Activated naive CD8-positive, alpha-beta T cell treated with anti-CD3 and anti-CD28 coated beads, Interleukin-2, amount 10 ng/mL, durations not matched to agents 7 days and 5 days (primary cell): ENCODE measurements at places on chromosomes 12 and 14. TPM values are rescaled to one million over a fixed set of nuclear protein-coding genes. Genes with fewer than 3 reads are reported as not detected.

GRCh38 chr12:123150275-123150743 lies 581 bp downstream of the PITPNM2 start:
- peak overlapping the region; percentile 72 for H3K27ac ChIP-seq
- peaks cover 30% of the 10 kb centered on the region for H3K4me1 ChIP-seq
- H3K4me3 ChIP-seq = peak overlapping the region; percentile 87
- DNase-seq = no peak
- peaks cover 27% of the 10 kb centered on the region for H3K36me3 ChIP-seq

- H3K27ac ChIP-seq = no peak overlapping the region
- peaks cover 13% of the 10 kb centered on the region for H3K36me3 ChIP-seq
- H3K4me1 ChIP-seq = peaks cover 3% of the 10 kb centered on the region
- DNase-seq = no peak
- no peak overlapping the region for H3K4me3 ChIP-seq
Measured at GRCh38 chr12:28243310-28243633, 53.0 kb downstream of the CCDC91 start.

DNA sequence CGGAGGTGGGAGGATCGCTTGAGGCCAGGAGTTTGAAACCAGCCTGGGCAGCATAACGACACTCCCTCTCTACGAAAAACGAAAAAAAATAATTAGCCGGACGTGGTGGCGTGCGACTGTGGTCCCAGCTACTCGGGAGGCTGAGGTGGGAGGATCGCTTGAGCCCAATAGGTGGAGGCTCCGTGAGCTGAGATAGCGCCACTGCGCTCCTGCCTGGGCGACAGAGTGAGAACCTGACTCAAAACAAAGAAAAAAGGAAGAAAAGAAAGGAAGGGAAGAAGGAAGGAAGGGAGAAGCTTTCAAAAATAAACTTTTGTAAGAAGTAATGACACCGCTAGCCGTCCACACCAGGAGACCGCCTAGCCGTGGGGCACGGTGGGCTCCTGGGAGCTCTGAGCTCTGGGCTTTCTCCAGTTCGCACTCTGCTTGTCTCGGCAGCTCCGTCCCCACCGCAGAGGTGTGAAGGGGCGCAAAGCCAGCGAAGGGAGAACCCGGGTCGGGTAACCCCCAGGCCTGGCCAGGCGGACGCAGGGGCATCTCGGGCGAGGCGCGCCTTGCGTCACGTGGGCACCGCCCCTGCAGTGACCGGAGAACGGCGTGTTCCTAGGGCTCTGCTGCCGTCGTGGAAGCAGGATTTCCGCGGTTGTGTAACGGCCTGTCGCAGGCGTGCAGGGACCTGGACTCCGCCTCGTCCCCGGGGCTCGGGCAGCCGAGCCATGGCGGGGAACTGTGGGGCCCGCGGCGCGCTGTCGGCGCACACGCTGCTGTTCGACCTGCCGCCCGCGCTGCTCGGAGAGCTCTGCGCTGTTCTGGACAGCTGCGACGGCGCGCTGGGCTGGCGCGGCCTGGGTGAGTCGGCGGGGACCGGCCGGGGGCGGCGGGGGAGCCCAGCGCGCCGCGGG lies at the start of gene IRAK3:
TSS of gene IRAK3 (plus strand) at position 631 of the 902 bp plus-strand sequence. CDS start at position 717, 86 bp downstream.
- H3K4me1 ChIP-seq = peaks cover 4% of the 10 kb centered on the region
- DNase-seq = peak; percentile 58
- no peaks in the 10 kb centered on the region for H3K36me3 ChIP-seq
- H3K27ac ChIP-seq = no peak within 1 kb of the TSS
- peaks cover 51% of the 10 kb centered on the region for H3K27me3 ChIP-seq
- H3K4me3 ChIP-seq = peak within 1 kb of the TSS; percentile 82

DNA sequence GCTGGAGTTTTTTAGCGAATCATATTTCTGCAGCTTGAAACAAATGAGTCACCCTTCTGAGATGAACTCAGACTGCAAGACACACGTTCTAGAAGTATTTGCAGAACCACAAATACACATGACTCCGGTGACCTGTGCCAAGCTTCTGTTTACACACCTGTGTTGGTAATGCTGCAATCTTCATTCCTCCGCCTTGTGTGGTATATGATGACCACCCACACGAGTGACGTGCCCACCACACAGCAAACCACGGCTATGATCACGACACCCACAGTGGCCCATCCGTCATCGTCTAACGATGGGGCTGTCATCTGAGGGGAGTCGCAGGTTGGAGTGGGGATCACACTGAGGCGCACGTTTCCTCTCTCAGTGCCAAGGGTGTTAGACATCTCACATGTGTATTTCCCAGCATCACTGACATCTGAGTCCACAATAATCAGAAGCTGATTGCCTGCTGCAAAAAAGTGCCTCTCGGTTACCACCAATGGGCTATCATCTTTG lies 43.0 kb downstream of the LRIG3 start:
- H3K27me3 ChIP-seq = no peaks in the 10 kb centered on the region
- H3K4me3 ChIP-seq = no peak overlapping the region
- no peaks in the 10 kb centered on the region for H3K4me1 ChIP-seq
- no peak for DNase-seq
- no peak overlapping the region for H3K27ac ChIP-seq
- H3K36me3 ChIP-seq = no peaks in the 10 kb centered on the region

GRCh38 chr14:45267071-45267470 lies 14.1 kb upstream of the MIS18BP1 start:
- no peak overlapping the region for H3K4me3 ChIP-seq
- H3K27ac ChIP-seq = no peak overlapping the region
- H3K27me3 ChIP-seq = peaks cover 1% of the 10 kb centered on the region
- peaks cover 2% of the 10 kb centered on the region for H3K4me1 ChIP-seq
- no peak for DNase-seq
- H3K36me3 ChIP-seq = no peaks in the 10 kb centered on the region

DNA sequence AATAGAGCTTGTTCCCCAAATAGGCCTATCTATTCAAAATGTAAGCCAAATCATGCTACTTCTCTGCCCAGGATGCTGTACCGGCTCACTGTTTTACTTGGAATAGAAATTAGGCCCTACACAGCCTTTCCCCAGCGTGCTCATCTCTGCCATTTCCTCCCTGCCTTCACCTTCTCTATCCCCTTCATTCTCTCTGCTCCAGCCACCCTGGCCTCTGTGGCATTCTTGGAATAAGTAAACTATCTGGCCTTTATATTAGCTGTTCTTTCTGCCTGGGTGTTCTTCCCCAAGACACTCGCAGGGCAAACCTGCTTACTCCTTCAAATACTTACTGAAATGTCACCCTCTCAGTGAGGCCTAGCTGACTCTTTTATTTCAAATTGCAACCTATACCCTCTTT lies 30.9 kb upstream of the DYRK2 start:
- H3K4me3 ChIP-seq = no peak overlapping the region
- H3K36me3 ChIP-seq = no peaks in the 10 kb centered on the region
- H3K27me3 ChIP-seq = no peaks in the 10 kb centered on the region

- H3K27me3 ChIP-seq = peaks cover 4% of the 10 kb centered on the region
- H3K4me1 ChIP-seq = no peaks in the 10 kb centered on the region
- H3K36me3 ChIP-seq = no peaks in the 10 kb centered on the region
- H3K27ac ChIP-seq = no peak overlapping the region
- H3K4me3 ChIP-seq = no peak overlapping the region
- no peak for DNase-seq
Measured at GRCh38 chr14:103140316-103141109, 17.3 kb downstream of the TNFAIP2 start.

DNA sequence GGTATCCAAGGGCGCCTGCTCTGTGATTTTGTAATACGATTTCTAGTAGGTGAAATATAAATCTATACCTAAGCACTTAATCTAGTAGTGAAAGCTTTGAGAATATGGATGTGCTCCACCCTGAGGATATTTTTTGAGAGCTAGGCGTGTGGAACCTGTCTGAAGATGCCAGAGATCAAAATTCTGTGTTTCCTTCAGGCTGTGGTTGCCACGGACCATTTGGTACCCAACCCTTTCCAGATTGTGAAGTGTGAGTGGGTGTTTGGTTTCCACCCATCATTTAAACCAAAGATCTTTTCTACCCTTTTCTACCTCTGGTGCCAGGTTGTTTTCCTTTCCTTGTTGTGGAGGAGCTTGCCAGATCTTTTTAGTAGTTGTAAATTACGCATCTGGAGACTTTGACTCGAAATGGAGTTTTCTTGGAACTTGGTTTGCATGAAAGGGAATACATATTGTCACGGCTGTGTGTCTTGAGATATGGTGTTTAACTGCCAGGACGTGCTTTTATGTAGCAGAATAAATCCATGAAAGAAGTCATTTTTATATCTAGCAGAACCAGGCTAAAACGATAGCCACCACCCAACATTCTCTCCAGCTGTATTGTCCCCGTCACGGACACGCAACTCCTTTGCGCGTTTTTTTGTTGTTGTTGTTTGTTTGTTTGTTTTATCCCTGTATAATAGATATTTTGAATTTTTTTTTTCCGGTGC lies 2.2 kb downstream of the LRFN5 start:
- peaks cover 74% of the 10 kb centered on the region for H3K27me3 ChIP-seq
- no peaks in the 10 kb centered on the region for H3K36me3 ChIP-seq
- DNase-seq = no peak
- H3K4me3 ChIP-seq = peak overlapping the region; percentile 13

DNA sequence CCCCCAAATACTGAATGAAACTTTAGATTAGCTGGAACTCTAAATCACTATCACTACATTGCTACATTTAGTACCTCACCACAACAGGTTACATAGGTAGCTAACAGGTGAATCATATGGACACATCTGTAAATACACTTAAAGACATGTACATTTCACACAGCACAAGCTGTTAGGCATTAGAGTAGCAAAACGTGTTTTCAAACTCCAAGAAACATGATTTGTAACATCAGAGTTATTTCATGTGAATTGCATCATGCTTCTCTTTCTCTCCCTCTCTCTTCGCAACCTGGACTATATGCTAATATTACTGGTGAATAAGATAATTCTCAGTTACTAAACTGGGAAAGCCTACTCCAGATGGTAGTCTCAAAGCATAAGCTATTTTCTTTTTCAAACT lies 4.3 kb downstream of the SEL1L start:
- no peak for DNase-seq
- H3K36me3 ChIP-seq = peaks cover 17% of the 10 kb centered on the region
- H3K4me3 ChIP-seq = no peak overlapping the region
- H3K4me1 ChIP-seq = peaks cover 30% of the 10 kb centered on the region
- H3K27ac ChIP-seq = no peak overlapping the region

- H3K36me3 ChIP-seq = no peaks in the 10 kb centered on the region
- no peaks in the 10 kb centered on the region for H3K4me1 ChIP-seq
- peaks cover under 1% of the 10 kb centered on the region for H3K27me3 ChIP-seq
- no peak overlapping the region for H3K27ac ChIP-seq
Measured at GRCh38 chr12:21551841-21552465, 25.9 kb downstream of the SPX start.

DNA sequence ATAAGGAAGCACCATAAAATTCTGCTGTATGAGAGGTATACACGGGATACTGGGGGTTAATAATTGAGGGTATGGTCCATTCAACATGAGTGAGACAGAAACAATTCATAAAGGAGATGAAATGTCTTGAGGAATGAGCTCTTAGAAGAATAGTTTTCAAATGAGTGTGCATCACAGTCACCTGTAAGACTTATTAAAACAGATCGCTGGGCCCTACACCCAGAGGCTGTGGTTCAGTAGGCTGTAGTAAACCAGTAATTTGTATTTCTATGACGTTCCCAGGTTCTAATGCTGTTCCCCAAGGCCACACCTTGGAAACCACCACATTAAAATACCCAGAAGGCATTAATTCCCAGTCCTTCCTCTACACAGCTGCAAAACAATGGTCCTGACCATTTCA lies 49.6 kb downstream of the CAND1 start:
- H3K4me1 ChIP-seq = no peaks in the 10 kb centered on the region
- H3K36me3 ChIP-seq = peaks cover 58% of the 10 kb centered on the region
- no peak overlapping the region for H3K27ac ChIP-seq
- no peak for DNase-seq

DNA sequence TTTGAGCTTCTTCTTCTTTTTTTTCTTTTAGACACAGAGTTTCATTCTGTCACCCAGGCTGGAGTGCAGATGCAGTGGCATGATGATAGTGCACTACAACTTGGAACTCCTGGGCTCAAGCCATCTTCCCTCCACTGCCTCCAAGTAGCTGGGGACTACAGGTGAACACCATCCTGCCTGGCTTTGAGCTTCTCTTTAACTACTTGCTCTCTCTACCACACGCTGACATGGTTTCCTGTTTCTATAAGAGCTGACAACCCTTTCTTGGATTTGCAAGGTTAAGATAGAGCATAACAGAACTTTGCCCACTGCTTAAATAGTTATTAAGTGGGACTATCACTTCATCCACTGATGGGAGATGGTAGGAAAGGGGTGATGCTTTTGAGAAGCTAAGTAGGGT lies 82.4 kb upstream of the SLC38A2 start:
- H3K27ac ChIP-seq = peak overlapping the region; percentile 89
- H3K36me3 ChIP-seq = peaks cover 14% of the 10 kb centered on the region
- peak overlapping the region; percentile 39 for H3K4me3 ChIP-seq
- no peaks in the 10 kb centered on the region for H3K27me3 ChIP-seq
- no peak for DNase-seq

- peaks cover 18% of the 10 kb centered on the region for H3K4me1 ChIP-seq
- peak; percentile 55 for DNase-seq
- peak overlapping the region; percentile 82 for H3K27ac ChIP-seq
- H3K4me3 ChIP-seq = peak overlapping the region; percentile 68
Measured at GRCh38 chr12:117134059-117134458, 34.8 kb upstream of the TESC start.

DNA sequence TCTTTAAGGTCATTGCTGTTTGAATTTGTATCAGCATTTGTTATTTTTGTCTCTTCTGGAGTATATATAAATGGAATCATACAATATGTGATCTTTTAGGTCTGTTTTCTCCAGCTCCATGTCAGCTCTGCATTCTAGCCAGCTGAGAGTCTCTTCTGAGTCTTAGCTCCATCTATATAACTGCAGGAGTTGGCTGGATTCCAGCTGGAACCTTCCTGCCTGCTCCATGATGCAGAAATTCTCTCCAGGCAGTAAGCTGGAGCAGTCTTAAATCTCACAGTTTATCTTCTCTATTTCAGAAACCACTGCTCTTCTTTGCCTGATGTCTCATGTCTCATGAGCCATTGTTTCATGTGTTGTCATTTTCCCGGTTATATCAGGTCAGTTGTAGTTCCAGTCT lies 827.6 kb downstream of the NRXN3 start:
- no peaks in the 10 kb centered on the region for H3K4me1 ChIP-seq
- no peaks in the 10 kb centered on the region for H3K36me3 ChIP-seq
- DNase-seq = no peak
- no peak overlapping the region for H3K4me3 ChIP-seq
- H3K27ac ChIP-seq = no peak overlapping the region

- no peak for DNase-seq
- H3K36me3 ChIP-seq = peaks cover 2% of the 10 kb centered on the region
- H3K27me3 ChIP-seq = no peaks in the 10 kb centered on the region
- H3K4me1 ChIP-seq = peaks cover 24% of the 10 kb centered on the region
Measured at GRCh38 chr14:101736071-101736470, 25.4 kb upstream of the PPP2R5C start.

DNA sequence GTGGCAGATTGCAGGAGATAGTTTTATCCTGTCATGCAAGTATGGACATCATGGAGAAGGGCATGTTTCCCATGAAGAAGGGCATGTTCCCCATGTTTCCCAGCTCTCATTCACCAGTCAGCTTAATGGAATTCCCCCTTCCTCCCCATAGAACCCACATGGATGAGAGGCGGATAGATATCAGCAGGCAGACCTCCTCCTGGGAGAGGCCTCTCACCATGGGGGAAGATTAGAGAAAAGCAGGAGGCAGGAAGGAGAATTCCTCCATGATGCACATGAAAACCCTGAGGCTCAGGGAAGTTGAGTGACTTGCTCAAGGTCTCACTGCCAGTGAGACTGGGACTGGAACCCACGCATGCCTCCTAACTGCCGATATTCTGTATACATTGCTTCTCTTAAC lies 92.9 kb upstream of the FOXN3 start:
- peaks cover 34% of the 10 kb centered on the region for H3K4me1 ChIP-seq
- DNase-seq = no peak
- H3K36me3 ChIP-seq = peaks cover 19% of the 10 kb centered on the region
- no peaks in the 10 kb centered on the region for H3K27me3 ChIP-seq
- peak overlapping the region; percentile 97 for H3K27ac ChIP-seq
- peak overlapping the region; percentile 81 for H3K4me3 ChIP-seq

ARL1 gene
- 41.8 TPM for total RNA-seq

TAS2R10 gene
- total RNA-seq = 0.58 TPM

TSPAN9 gene
- 0.42 TPM for total RNA-seq

GLS2 gene
- total RNA-seq = 5.2 TPM
